ENCODE measurements at places on chromosomes 2 and 18.

- no peak for DNase-seq
Measured at GRCh38 chr2:188808947-188809355, 165.2 kb upstream of the COL3A1 start.

DNA sequence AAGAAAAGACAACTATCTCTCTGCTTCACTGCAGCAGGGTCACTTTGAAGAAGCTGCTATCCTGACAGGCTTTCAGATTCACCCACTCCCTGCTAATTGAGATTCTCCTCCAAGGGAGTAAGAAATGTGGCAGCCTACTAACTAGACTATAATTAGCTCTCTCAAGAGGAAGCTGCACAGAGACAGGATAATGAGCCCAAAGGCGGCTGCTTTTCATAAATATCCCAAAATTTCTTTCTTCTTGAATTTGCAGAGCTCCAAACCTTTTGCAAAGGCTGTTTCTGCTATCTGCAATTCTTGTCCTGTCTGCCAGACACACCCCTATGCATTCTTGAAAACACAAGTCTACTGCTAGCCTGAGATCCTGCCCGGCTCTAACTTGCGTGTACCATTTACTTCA is 54.0 kb upstream of the RNU4ATAC start:
- no peak for DNase-seq

DNA sequence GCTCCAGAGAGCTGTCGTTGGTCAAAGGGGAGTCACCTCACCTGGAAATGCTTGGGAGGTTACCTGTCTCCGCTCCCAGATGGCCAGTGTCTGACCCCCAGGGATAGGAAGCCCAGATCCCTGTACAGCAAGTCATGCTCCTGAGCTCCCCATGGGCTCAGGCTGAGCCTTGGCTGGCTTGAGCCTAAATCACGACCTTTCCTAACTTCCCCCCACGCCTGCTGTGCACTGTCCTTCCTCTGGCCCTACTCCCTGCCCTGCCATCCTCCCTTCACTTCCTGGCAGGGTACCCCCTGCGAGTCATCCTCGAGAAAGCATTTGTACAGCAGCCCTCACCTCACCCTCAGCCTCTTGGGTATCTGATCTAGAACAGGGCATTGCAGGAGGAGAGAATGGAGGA is 9.2 kb upstream of the HDAC4 start:
- no peak for DNase-seq

DNA sequence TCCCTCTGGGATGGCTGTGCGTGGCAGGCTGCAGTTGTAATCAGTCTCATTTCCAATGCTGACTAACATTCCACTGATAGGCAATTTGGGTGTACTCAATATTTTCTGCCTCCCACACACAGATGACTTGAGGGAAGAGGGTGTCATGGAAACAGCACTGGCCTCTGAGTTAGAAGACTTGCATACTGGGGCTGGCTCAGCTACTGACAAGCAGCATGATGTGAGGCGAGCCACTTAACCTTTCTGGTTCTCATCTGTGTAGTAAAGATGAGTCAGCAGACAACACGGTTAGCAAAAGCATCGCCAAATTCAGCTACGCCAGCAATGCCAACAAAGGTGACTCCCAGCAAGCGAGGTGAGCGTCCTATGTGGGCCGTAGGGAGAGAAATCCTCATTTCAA is 73.5 kb downstream of the COLEC12 start:
- peak; percentile 3 for DNase-seq

DNA sequence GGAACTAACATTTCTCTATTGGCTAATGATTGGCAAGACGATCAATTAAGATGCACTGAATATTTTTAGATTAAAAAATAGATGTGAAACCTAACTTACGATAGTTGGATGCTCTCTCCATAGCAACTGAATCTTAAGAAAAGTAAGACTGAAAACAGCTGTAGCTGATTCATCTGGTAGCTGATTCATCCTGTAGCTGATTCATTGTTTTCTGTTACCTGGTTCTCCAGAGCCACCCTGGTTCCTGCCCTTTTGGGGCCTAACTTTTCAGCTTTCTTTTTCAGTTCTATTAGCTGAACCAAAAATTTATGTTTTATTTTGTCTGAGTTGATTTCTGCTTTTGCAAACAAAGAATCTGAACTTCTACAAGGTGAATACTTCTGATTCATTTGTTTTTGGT is 22.7 kb upstream of the SPR start:
- peak; percentile 89 for DNase-seq

GRCh38 chr2:186328838-186329237 is 157.2 kb upstream of the ZC3H15 start:
- DNase-seq, result no peak

GRCh38 chr2:64859312-64860212 is 129.6 kb upstream of the SLC1A4 start:
- DNase-seq, result peak; percentile 86

DNA sequence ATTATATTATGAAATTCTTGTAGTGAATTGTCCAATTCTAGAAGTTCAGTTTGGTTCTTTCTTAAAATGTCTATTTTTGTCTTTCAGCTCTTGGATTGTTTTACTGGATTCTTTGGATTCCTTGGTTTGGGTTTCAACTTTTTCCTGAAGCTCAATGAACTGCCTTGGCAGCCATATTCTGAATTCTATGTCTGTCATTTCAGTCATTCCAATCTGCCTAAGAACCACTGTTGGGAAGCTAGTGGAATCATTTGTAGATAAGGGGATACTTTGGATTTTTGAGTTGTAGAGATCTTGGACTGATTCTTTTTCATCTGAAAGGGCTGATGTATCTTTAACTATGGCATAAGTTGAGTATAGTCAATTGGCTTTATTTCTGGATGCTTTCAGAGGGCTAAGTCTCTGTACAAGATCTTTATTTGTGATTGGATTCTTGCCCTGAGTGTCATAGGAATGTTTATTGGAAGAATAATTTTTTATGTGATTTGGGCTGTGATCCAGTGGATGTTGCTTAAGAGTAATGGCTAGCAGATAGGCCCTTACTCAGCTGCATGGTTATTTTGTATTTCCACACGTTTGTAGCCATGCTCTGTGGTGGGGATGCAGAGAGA is 42.3 kb downstream of the SERPINB7 start:
- no peak for DNase-seq

DNA sequence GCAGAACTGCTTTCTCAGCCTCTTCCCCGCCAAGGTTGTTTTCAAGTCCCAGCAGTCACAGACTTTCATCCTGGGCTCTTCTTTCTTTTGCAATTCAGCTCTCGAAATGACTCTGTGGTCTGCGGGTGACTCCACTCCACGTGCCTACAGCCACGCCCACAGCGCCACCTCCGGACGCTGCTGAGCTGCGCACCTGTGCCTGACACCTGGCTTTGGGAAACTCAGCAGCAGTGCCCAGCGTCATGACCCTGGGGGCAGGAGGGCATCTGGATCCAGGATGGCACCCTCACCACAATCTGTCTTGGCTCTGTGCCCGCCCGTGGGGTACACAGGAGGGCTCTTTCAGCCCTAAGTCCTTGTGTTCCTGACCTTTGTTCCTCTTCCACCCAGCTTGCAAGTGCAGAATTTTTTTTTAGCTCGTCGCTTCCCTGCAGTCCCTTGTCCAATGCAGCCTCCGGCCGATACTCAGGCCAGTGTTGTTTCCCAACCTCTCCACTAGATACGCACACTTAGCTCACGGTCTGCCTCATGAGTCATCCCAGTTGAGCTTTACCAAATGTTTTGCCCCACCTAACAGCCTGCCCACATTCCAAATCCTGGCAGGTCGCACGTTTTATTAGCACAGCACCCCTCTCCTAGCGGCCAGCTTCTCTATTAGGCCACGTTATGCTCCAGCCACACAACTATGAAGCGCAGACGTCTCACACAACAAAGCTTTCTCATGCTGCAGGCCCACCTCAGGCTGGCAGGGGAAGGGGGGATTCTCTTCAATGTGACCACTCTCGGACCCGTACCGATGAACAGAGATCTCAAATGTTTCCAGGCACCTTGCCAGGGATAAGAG is 6.5 kb upstream of the CAPN10 start:
- peak; percentile 63 for DNase-seq

DNA sequence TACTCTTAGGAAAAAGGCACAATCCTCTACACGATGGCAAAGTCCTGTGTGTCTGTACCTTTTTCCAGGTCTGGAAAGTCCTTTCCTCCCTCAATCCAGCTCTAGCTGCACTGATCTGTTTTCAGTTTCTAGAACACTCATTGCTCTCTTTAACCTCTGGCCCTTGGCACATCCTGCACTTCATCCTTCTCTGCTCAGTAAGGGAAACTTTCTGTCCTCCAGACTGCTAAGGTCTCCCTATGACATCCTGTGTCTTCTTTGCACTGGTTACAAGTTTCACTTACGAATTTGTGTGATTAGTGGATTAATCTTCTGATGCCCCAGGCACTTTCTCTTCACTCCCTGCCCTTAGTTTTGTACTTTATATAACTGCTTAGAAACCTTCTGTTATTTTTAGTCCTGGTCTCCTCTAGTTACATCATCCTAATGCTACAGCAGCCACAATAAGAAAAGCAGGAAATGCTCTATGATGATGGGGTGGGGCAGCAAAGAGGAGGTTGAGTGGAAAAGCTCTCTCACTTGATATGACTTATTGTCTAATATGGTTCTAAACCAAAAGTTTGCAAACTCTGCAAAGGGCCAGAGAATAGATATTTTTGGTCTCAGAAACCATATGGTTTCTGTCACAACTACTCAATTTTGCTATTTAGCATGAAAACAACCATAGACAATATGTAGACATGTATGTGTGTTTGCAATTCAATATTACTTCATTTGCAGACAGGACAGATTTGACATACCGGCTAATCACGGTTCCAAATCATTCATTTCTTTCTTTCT is 568.2 kb downstream of the THSD7B start:
- no peak for DNase-seq

DNA sequence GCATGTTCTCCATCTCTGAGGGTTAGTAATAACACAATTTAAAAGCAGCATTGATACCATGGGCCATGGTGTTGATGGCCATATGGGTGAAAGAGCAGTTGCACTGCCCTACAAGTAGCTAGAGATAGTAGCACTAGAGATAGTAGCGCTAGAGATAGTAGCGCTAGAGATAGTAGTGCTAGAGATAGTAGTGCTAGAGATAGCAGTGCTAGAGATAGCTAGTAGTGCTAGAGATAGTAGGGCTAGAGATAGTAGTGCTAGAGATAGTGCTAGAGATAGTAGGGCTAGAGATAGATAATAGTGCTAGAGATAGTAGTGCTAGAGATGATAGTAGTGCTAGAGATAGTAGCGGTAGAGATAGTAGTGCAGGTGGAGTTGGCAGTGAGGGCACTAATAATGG is 39.5 kb upstream of the KLHL14 start:
- DNase-seq, result no peak

- DNase-seq, result no peak
Measured at GRCh38 chr2:10885094-10885860, 26.5 kb upstream of the KCNF1 start.

- no peak for DNase-seq
Measured at GRCh38 chr2:180614776-180615175, 365.6 kb upstream of the UBE2E3 start.

GRCh38 chr2:148645539-148646230 is 1.1 kb downstream of the EPC2 start:
- no peak for DNase-seq

DNA sequence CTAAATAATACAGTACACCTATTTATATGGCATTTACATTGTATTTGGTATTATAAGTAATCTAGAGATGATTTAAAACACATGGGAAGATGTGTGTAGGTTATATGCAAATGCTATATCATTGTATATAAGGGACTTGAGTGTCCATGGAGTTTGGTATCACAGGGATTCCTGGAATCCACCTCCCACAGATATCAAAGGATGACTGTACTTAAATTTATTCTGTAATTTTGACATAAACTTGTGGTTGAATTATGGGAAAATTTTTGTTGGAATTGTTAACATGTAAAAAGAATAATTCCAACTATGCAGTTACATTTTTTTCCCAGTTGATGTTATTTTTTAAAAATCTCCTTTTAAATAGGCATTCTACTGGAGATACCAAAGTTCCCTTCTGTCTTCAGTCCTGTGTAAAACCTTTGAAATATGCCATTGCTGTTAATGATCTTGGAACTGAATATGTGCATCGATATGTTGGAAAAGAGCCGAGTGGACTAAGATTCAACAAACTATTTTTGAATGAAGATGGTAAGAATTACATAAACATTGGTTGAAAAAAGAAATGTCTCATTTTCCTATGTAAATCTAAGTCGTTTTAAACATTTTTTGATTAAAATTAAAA is 24.1 kb downstream of the GLS start:
- no peak for DNase-seq

GRCh38 chr2:205754924-205755321 is 72.6 kb downstream of the NRP2 start:
- no peak for DNase-seq

GRCh38 chr2:54382601-54383000 is 73.5 kb upstream of the SPTBN1 start:
- DNase-seq, result no peak

DNA sequence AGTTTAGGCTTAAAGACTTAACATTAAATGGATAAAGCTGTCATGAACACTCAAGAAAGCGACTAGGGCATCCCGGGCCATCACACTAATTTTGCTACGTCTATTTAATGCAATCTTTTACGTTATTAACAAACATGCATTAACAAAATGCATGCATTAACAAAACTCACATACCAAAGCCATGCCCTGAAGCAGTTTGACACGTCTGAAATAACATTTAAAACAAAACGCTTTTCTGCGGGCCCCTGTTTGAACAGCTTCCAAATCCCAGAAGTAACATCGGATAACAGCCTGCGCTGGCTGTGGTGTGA is 458 bp downstream of the B4GALT6 start:
- DNase-seq, result peak; percentile 20

DNA sequence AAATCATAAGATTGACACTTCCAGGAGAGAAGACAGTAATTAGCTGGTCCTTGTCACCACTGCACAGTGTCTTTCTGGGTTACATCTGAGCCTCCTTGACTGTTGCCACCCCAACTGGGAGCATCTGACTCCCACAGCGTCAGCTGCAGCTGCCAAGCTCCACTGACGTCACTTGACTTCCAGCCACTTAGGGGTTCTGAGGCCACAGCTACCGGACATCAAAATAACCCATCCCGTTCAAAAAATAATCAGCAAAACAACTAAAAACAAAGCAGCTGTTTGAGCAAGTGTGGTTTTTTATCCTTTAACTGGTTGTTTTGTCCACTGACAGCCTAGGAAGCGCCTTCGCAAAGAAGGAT is 206.5 kb upstream of the AGAP1 start:
- no peak for DNase-seq

DNA sequence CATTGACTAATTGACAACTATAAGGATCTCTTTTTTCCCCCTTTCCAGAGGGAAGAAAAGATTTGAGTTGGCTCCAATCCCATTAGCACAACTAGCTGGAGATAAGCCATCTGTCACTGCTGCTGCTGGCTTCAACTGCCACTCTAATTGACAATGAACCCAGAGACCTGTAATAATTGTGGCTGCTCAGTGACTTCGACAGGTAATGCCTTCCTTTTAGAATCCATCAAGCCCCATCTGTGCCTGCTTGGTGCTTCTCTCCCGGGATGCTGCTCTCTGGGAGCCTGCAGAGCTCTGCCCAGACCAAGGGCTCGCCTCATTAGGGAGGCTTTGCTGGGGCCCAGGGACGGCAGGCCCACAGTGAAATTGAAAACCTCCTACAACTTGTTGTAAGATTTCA is 376.7 kb upstream of the SOX11 start:
- no peak for DNase-seq
